ENCODE measurements at places on chromosomes 1 and 21.

- no peak for DNase-seq
These were observed 7.3 kb upstream of the DEDD start for GRCh38 chr1:161139766-161140165.

GRCh38 chr1:48123647-48124046 lies 98.9 kb upstream of the SLC5A9 start:
- no peak for DNase-seq

DNA sequence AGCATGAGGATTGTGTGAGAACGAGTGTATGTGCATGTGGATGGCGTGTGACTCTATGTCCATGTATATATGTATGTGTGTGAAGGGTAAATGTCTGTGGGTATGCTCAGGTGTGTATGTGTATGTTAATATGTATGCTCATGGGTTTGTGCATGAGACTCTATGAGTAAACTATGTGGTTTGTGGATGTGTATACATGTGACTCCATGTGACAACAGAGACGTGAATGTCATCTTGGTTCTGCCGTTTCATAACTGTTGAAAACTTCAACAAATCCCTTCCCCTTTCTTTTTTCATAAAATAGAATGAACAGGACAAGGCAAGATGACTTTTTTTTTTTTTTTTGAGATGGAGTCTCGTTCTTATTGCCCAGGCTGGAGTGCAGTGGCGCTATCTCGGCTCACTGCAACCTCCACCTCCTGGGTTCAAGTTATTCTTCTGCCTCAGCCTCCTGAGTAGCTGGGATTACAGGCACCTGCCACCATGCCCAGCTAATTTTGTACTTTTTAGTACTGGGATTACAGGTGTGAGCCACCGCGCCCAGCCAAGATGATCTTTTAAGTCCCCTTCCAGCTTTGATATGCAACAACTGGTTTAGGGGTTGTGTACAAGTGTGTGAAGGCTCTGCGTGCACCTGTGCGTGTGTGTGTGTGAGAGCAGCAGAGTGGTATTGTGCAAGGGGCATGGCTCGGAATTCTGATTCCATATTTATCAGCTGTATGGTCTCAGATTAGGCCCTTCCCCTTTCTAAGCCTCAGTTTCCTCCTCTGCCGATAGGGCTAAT lies 106.3 kb downstream of the EBNA1BP2 start:
- DNase-seq = no peak

GRCh38 chr1:209456878-209457277 lies 126.6 kb upstream of the CAMK1G start:
- DNase-seq = no peak

GRCh38 chr1:42484382-42484781 lies 21.3 kb downstream of the CCDC30 start:
- no peak for DNase-seq

GRCh38 chr1:196183941-196184340 lies 424.3 kb downstream of the KCNT2 start:
- no peak for DNase-seq

DNA sequence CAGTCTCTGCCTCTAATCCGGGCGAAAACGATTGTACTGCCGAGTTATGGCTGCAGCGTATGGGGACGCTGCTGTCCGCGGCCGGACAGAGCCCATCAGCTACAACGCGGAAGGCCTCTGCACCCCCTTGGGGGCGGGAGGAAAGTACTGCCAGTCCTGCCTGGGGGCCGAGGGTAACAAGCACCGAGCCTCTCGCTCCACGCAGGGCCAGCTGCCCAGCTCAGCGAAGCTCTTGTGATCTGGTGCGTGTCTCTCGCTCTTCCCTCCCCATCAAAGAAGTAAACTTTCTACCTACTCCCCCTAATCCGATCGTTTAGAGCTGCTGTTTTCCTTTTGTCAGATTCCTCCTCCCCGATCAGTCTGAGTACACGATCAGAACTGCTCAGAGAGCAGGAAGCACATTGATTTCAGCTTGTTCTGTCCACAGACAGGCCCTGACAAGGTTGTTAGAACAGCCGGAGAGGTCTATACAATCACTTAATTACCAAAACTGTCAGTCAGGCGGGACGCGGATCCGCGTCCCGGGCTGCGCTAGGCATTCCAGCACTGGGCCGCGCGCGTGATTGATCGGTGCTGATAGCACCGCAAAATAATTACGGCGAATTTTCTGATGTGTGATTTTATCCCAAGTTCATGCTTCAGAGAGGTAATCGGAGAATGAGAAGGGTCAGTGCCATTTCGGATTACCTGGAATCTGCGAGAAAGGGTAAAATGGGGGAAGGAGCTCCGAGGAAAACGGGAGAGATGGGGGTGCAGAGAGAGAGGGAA lies 8.7 kb upstream of the BARHL2 start:
- no peak for DNase-seq

DNA sequence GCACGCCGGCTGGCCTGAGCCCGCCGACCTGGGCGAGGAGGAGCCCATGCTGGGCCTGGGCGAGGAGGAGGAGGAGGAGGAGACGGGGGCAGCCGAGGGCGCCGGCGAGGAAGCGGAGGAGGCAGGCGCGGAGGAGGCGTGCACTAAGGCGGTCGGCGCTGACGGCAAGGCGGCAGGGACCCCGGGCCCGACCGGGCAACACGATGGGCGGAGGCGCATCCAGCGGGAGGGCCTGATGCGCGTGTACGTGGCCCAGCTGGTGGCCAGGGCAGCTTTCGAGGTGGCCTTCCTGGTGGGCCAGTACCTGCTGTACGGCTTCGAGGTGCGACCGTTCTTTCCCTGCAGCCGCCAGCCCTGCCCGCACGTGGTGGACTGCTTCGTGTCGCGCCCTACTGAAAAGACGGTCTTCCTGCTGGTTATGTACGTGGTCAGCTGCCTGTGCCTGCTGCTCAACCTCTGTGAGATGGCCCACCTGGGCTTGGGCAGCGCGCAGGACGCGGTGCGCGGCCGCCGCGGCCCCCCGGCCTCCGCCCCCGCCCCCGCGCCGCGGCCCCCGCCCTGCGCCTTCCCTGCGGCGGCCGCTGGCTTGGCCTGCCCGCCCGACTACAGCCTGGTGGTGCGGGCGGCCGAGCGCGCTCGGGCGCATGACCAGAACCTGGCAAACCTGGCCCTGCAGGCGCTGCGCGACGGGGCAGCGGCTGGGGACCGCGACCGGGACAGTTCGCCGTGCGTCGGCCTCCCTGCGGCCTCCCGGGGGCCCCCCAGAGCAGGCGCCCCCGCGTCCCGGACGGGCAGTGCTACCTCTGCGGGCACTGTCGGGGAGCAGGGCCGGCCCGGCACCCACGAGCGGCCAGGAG lies 7.2 kb upstream of the IBA57 start:
- no peak for DNase-seq

GRCh38 chr1:151277249-151277648 lies 4.8 kb upstream of the ZNF687 start:
- DNase-seq = no peak

DNA sequence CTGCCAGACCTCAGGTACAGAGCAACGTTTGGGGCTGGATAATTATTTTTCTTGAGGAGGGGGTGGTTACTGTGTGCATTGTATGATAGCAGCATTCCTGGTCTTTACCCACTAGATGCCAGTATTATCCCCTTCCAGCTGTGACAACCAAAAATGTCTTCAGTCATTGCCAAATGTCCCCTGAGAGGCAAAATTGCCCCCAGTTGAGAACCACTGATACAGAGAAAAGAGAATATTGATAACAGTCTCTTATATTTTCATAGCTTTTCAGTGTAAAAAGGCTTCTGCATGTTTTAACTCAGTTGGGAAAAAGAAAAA lies 51.8 kb upstream of the SYT14 start:
- no peak for DNase-seq

DNA sequence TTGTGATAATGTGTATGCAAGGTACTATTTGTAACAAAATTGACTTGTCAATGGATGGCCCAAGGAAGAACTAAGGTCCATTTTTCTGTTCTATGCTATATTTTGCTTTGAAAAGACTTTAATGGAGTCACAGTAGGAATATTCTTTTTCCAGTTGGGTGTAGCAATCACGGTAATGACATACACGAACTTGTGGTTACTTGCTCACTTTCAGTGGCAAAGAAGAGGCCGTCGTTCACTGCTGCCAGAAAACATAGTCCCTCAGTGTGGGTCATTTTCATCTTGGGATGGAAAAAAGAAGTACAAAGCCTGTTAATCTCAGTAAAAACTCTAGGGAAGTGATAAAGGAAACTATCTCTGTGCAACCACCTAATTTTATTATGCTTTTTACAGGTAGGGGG lies 47.8 kb upstream of the LAMC2 start:
- no peak for DNase-seq

- peak; percentile 82 for DNase-seq
These were observed 508 bp downstream of the RAVER2 start for GRCh38 chr1:64745181-64745985.

DNA sequence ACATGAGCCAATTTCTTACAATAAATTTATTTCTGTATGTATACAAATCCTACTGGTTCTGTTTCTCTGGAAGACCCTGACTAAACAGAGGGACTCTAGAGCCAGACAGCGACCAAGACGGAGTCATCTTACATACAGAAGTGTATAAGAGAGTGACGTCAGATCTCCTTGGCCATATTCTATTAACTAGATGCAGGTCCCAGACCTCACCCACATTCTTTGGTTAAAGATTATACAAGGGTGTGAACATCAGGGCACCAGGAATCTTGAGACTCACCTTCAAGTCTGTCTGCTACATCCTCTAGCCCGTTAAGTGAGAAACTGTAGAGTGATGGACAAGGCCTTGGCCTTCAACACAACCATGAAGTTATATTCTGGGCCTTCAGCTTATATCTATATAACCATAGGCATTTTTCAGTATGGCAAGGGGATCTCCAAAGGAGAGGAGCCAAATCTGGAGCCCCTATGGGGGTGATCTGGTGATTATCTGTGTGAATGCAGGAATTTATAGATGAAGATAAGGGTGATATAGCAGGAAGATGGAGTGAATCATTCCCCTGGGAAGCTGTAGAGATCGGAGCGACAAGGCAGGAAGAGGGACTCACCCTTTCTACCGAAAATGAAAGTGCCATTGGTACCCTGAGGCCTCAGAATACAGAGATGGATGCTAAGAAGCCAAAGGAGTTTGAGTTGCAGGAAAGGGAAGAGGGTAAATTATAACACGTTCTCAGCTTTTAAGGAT lies 83.9 kb downstream of the ADAMTS1 start:
- DNase-seq = no peak

DNA sequence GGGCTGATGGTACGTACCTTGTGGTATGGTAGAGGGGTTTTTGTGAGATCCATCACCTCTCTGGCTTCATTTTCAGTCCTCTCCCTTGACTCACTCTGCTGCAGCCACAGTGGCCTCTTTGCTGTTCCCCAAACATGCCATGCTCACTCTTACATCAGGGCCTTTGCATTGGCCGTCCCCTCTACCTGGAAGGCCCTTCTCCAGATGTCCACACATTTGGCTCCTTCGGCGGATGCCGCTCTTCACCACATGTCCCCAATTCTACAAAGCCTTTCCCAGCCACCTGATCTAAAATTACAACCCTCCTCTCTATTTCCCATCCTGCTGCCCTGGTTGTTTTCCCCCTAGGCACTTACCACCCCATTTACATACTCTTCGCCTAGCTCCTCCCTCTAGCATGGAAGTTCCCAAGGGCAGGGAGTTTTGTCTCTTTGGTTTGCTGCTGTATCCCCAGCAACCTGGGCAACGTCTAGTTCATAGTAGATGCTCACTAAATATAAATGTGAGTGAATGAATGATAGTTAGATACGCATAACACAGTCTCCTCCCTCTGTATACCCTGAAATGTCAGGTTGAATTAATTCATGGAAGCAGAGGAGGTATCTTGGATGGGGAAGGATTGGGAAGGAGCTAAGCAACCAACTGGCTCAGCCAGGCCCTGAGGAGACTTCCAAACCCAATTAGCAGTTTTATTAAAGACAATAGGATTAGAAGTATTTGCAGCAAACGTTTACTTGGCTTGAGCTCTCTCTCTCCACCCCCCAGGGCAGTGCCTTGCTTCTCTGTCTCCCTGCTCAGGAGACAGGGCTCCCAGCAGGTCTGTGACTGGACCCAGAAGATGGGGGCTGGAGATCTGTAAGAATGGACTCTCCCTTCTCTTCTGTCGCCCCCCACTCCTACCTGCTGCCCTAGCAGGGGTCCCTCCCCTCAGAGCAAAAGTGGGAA lies 264.2 kb downstream of the GRIK3 start:
- no peak for DNase-seq

DNA sequence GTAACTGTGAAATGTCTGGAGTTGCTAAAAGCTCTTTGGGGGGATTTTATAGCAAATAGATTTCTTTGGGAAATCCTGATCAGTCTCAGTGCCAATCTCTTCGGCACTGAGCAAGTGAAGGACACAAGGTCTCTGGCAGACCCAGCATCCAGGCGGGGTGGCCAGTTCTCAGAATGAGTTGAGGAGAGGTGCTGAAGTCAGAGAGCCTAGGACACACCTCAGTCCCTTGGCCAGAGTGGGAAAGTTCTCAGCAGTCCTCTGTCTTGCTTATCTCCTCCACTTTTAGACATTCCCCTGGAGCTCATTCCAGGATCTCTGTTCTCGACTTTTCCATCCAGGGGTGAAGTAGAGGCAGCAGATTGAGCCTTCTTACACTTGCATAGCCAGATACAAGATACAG lies 6.7 kb downstream of the HLX start:
- DNase-seq = no peak

- DNase-seq = no peak
These were observed 577.1 kb downstream of the PLPP3 start for GRCh38 chr1:56002231-56002630.

DNA sequence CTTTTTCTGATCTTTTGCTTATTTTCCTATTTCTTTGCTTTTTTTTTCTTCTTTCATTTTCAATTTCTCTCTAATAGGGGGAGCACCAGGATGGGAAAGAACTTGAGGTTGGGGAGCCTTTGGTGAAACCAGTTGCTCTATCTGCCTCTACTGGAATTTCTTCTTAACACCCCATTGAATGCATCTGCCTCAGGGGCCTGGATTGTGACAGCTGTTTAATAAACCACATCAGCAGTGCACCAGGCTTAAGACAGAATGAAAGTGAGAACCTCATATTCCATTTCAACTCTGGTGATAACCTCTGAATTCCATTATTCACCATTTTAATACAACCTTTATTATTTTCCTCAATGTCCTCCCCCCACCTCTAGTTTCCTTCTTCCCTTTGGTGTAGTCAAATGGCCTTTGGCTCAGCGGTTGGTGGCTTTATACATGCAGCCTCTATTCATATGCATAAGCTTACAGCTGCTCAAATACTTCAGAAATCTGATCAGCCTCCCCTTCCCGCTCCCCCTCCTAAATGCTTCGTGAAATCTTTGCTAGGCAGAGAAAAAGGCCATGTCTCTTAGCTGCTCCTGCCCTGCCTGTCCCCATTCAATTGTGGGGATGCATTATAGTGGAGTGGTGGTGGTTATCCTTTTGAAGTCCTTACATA lies 537.3 kb upstream of the PLXNA2 start:
- no peak for DNase-seq

DNA sequence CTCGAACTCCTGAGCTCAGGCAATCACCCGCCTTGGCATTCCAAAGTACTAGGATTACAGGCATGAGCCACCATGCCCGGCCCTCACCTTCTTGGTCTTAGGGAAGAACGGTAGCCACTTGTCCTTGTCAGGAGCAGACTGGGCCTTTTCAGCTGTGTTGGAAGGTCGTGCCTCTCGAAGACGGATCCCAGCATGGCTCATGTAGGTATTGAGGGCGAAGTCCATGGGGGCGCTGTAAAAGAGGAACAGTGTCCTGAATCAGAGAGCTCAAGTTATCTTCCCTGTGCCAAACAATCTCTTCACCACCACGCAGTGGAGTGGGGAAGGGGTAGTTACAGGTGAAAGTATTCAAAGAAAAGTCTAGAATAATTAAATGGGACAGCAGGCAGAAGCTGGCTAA lies 35.9 kb downstream of the LRRC71 start:
- peak; percentile 57 for DNase-seq
